Occipital lobe (tissue), 3 donors: ENCODE measurements at places on chromosomes 13 and 19.

DNA sequence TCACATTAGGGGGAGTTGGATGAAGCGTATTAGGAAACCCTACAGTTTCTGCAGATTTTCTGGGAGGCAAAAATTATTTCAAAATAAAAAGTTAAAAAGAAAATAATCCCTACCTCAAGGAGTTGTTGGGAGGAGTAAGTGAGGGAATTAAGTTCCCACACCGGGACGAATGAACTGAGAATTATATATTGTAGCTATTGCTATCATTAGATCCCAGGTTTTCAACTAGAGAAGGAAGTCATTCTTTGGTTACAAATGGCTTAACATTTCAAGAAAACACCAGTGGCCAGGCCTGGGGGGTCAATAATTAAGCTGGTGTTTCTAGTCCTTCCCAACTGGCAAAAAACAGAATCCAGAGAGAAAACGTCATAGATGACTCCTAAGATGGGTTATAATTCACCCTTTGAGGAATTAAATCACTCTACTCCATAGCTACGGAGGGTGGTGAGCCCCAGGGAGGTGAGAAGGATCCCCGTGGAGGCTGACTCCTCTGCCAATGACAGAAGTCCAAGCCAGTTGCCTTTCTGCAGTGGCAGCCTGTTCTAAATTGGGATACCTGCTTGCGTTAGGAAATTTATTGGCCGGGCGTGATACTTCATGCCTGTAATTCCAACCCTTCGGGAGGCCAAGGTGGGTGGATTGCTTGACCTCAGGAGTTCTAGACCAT lies 1.2 kb upstream of the MYDGF start:
- DNase-seq, result no peak

DNA sequence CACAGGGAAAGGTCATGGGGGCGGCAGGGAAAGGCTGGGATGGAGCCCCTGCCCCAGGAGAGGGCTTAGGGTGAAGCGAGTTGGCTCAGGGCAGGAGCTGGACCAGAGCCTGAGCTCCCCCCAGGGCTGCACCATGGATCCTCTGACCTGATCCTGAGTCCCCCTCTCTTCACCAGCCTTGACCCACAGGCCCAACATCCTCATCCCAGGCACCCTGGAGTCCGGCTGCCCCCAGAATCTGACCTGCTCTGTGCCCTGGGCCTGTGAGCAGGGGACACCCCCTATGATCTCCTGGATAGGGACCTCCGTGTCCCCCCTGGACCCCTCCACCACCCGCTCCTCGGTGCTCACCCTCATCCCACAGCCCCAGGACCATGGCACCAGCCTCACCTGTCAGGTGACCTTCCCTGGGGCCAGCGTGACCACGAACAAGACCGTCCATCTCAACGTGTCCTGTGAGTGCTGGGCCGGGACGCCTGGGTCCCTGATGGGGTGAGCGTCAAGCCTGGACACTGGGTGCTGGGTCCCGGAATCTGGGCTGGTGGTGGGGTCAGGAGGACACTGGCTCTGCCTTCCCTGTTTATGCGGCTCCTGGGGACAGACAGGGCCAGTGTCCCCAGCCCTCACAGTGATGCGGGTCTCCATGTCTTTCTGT lies 842 bp downstream of the SIGLEC9 start:
- DNase-seq, result no peak

- peak; percentile 21 for DNase-seq
These were observed 19.5 kb downstream of the PRKD2 start for GRCh38 chr19:46697204-46697960.

DNA sequence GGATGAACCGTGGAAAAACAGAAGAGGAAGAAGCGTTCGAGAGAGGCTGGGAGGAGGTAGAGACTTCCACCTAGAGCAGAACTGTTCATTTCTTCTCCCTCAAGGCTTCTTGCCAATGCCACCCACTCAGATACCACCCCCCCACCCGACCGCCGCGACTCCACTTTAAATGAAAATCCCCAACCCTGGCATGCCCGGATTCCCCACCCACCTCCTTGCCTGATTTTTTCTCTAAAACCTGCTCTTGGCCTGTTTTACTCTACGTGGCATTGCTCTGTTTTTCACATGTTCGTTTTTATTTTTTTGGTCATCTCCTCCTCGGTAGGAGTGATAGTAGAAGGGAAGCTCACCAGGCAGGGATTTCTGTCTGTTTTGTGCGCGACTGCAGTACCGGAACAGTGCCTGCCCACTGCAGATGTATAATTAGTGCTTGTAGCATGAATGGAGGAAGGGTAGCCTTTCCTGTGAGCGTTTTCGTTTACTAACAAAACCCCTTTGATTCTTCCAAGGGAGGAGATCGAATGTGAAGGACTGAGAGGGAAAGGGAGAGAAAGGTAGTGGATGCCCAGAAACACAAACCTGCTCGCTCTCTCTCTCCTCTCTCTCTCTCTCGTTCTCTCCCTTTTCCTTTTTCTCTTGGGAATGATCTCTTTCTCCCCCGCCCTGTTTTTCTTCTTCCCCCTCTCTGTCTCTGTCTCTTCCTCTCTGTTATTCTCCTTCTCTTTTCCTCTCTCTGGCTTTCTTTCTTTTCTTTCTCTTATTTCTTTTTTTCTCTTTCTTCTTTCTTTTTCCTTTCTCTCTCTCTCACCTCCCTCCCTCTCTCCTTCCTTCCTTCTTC lies 2.2 kb downstream of the CD70 start:
- no peak for DNase-seq

DNA sequence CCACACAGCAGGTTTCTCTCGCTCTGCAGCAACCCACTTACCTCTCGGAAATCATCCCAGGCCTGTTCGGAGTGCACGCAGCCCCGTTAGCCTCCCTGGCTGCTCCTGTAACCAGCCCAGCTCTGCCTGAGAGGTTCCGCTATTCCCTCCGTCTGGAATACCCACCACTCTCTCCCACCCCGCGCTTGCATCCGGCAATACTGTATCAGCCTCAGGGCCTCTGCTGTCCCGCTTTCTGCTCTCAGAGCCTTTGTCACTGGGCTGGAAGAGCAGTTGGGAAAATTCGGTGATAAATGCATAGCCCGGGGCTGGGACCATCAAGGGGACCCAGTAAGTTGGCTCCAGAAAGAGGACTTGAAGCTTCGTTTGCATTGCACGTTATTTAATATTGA lies 759 bp upstream of the TLE6 start:
- DNase-seq, result no peak

- DNase-seq, result no peak
These were observed 17.2 kb upstream of the RNASEH2B start for GRCh38 chr13:50892210-50892944.

DNA sequence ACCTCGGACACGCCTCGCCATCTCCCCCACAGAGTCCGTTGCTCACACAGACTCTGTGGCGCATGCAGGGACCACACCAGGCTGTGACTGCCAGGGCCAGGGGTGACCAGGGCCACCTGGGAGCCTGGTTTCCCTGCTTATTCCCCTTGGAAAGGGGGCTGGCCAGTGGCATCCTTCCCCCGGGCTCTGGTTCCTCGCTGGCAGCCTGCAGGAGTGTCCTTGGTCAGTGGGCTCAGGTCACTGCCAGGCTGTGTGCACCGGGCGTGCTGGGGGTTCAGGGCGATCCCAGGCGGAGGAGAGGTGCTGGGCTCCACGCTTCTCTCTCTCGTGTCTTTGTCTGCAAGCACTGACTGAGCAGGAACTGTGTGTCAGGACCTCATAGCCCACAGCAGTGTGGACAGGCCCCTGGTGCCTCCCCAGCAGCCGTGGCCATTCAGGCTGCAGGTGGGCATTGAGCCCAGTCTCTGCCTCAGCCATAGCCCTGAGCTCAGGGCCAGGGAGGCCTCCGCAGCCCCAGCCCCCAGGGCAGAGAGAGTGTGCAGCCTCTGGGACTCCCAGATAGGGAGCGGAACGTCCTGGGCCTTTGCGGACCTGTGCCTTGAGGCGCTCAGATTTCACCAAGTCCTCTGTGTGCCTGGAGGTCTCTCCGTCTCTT lies 6.5 kb downstream of the PIAS4 start:
- DNase-seq, result no peak

DNA sequence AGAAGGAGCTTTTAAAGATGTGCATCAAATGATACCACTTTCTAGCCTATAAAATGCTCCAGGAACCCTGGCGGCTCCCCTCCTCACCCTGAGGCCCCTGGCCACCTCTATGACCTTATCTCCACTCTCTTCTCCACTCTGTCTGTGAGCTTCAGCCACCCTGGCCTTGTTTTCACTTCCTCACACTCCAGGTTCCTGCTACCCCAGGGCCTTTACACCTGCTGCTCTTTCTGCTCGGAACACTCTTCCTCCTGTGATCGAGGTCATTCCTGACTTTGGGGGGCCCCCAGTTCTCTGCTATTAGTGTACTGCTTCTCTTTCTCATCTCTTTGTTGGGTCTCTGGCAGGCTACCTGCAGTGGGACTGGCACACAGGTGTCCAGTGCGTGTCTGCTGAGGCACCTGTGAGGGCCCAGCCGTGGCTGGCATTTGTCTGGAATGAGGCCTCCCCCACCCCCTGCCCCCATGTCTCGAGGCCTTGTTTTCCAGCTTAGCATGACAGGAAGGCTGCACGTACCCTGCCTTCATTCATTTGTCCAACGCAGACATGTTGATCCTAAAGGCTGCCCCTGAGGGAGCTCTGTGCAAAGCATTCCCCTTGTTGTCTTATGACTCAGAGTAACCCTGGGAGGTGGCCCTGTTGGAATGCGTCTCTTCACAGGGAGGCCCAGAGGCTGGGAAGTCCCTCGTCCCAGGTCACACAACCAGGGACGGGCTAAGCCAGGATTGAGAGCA lies 2.3 kb downstream of the DDA1 start:
- DNase-seq, result no peak

DNA sequence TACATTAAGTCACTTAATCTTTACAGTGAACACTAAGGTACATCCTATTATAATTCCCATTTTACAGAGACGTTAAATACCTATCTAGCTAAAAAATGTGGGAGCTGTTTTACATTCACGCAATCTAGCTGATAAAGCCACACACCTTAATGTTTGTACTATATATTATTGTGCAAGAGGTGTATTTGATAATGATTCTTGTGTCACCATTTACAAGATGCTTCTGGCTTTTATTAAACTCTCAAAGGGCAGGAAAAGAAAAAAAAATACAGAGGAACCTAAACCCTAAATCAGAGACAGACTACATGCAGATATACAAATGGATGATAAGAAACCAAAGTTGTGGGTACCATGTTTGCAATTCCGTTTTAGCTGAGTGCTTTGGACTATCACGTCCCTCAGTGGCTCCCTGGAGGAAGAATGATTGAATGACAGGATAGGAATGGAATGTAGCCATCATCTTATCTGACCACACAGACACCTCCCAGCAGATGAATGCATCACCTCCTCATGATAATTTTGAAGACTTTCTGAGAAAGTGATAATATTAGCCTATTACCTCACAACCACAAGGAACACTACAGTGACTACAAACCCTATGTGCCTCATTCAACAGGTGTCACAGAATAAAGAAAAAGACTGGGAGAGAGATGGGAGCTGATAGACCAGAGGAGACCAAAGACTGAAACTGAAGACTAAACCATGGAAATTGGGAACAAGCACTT lies 230.5 kb upstream of the SERP2 start:
- DNase-seq, result no peak

DNA sequence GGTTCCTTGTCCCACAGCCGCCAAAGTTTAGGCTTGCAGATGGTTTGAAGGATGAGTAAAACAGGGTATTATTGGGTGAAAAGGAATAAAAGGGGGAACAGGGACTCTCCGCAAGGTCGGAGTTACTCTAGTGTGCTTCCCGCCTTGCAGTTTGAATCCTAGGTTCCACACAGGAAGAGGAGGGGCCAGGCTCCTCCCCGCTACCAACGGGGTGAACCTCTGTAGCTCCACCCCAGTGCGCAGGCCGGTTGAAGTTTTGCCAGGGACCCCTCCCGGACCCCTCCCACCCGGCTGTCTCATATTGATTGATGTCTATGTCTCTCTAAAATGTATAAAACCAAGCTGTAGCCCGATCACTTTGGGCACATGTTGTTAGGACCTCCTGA lies 11.6 kb upstream of the GTF2F2 start:
- no peak for DNase-seq

- DNase-seq, result no peak
These were observed 236.6 kb upstream of the MAB21L1 start for GRCh38 chr13:35712907-35713761.

GRCh38 chr13:73325723-73326558 lies 267.1 kb downstream of the KLF5 start:
- DNase-seq, result no peak

- DNase-seq, result no peak
These were observed 214.6 kb upstream of the HTR2A start for GRCh38 chr13:47111499-47111898.

DNA sequence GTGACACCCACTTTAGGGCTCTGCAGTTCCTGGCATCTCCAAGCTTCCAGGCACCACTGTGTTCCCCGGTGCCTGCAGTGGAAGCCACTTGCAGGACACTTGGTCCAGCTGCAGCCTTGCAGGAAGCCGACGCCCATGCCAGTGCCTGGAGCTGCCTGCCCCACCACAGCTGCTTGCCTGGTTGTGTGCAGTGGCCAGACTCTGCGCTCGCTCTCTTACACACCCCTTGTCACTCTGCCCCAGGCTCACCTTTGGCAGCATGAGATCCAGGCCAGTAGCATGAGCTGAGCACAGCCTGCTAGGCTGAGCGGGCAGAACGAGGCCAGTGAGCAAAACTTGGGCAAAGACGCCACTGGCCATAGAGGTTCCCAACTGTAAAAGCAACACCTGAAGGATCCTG lies 57.7 kb downstream of the SLITRK1 start:
- DNase-seq, result no peak

DNA sequence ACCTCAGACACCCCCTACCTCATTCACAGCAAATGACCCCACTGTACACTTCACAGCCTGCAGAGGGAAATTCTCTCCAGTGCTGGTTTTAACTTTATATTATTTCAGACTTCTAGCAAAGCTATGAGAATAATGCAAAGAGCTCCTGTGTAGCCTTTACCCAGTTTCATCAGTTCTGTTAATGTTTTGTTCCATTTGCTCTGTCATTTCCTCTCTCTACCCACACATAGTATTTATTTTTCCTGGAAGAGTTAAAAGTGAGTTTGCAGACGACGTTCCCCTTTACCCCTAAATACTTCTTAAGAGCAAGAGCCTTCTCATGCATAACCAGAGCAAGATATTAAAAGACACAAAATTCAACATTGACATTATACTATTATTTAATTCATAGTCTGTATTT lies 49.9 kb upstream of the ADGRE1 start:
- no peak for DNase-seq

GRCh38 chr13:95477187-95477586 lies 75.3 kb upstream of the CLDN10 start:
- DNase-seq, result no peak

DNA sequence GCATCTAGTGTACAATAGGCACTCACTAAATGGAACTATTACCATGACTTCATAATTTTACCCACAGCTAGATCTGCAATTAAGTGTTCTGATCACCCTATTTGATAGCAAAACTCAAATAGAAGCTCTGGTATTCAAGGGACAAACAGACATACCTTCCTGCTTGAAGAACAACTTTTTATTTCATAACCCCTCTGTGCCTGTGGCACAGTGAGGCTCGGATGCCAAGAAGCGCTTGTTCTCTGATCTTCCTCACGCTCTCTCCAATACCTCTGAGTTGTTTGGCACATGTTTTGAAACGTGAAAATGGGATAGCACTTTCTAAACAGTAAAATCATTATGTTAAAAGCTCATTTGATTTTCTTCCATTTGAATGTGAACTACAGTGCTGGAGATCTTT lies 232.0 kb downstream of the KLF5 start:
- DNase-seq, result no peak

- DNase-seq, result no peak
These were observed 630 bp downstream of the COQ8B start for GRCh38 chr19:40716031-40716481.
